ENCODE measurements at places on chromosomes 4 and X. TPM values are rescaled to one million over a fixed set of nuclear protein-coding genes. Genes with fewer than 3 reads are reported as not detected.

DNA sequence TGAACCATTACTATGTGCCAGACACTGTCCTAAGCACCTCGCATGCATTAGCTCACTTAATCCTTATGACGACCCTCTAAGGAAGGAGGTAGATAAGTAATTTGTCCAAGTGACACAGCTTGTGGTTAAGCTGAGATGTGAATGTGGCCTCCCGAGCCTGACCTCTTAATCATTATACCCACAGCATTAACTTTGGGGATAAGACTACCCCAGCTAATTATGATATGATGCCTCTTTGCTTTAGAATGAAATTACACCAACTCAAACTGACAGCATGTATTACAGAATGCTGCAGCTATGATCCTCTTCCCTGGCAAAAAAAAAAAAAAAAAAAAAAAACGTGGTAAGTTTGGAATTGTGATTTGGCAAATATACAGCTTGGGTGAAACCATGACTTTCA lies 53.5 kb downstream of the APBB2 start:
- DNase-seq, result no peak
- no peaks in the 10 kb centered on the region for H3K27me3 ChIP-seq
- no peak overlapping the region for H3K27ac ChIP-seq
- no peaks in the 10 kb centered on the region for H3K4me1 ChIP-seq

- H3K4me1 ChIP-seq, result no peaks in the 10 kb centered on the region
- no peaks in the 10 kb centered on the region for H3K36me3 ChIP-seq
- H3K4me3 ChIP-seq, result no peak overlapping the region
- H3K27ac ChIP-seq, result no peak overlapping the region
Measured at GRCh38 chrX:133676344-133677122, 261.2 kb upstream of the GPC4 start.

DNA sequence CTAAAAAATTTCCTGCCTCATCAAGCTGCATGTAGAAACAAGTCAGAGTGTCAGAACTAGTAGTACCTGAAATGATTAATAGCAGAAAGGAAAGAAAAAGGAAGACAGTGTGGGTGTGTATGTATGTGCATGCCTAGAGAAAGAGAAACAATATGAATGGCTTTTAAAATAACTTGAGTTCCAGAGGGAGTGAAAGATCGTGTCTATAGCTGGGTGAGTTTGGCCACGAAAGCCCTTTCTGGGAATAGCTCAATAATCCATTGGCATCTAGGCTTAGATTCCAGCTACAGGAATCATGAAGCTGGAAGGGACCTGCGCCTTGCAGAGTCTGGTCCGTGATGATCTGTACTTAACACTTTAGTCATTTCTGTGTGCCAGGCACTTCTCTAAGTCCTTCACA lies 195.6 kb downstream of the RAPGEF2 start:
- no peak for DNase-seq
- H3K27ac ChIP-seq, result no peak overlapping the region
- no peaks in the 10 kb centered on the region for H3K36me3 ChIP-seq
- no peaks in the 10 kb centered on the region for H3K4me1 ChIP-seq
- H3K27me3 ChIP-seq, result no peaks in the 10 kb centered on the region
- no peak overlapping the region for H3K4me3 ChIP-seq

Gene PPP3CA
- total RNA-seq, result 11.3 TPM

DNA sequence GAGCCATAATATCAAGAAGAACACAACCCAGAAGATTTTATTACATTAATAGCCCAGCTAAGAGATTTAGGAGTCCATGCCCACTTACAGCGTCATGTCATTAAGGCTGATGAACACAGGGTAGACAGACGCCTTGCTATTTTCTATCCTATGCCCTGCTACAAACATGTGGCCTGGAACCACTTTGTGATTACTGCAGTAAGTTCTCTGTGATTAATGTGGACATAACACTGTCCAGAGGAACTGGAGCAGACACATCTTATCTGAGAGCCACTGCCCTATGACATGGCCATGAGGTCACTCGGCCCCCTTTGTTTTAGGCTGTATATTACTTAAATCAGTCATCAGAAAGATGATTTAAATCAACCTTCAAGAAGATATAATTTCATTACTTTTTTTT lies 211.7 kb downstream of the MAML3 start:
- peaks cover 8% of the 10 kb centered on the region for H3K4me1 ChIP-seq
- no peaks in the 10 kb centered on the region for H3K36me3 ChIP-seq
- no peak overlapping the region for H3K4me3 ChIP-seq

Gene BRS3
- not detected for total RNA-seq

Data from activated T-helper 1 cell treated with anti-CD3 and anti-CD28 coated beads, Interleukin-12 subunit alpha, Interleukin-12 subunit beta, Interleukin-2, Interleukin-4 antibody, amounts not matched to agents 30 ng/mL and 10 ng/mL and 1 ng/mL, durations not matched to agents 14 hours and 24 hours and 36 hours (primary cell).